Activated T-cell treated with anti-CD3 and anti-CD28 coated beads, Interleukin-2, amount 50 U/mL, for 1 hour (primary cell): ENCODE measurements at places on chromosomes 16 and 17.
A peak's percentile ranks its signal among the peaks of the same experiment; 100 is the strongest.

DNA sequence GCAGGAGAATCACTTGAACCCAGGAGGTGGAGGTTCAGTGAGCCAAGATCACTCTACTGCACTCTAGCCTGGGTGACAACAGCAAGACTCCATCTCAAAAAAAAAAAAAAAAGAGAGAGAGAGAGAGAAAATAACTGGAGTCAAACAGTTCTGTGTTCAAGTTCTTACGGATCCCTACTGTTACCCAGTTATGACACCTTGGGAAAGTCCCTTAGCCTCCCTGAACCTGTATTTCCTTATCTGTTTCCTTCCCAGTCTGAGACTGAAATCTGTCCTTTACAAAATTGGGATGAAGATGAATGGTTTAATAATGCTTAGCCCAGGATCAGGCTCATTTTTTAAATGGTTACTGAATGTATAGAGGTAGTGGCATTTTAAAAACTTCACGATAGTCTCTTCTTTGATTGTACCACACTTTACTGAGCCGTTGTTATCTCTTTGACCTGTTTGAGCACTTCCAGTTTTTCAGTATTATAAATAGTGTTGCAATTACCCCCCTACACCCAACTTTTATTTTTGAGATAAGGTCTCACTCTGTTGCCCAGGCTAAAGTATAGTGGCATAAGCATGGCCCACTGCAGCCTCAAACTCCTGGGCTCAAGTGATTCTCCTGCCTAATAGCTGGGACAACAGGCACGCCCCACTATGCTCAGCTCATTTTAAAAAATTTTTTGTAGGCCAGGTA, 17.1 kb downstream of the ZNF768 start:
- no peak for DNase-seq

DNA sequence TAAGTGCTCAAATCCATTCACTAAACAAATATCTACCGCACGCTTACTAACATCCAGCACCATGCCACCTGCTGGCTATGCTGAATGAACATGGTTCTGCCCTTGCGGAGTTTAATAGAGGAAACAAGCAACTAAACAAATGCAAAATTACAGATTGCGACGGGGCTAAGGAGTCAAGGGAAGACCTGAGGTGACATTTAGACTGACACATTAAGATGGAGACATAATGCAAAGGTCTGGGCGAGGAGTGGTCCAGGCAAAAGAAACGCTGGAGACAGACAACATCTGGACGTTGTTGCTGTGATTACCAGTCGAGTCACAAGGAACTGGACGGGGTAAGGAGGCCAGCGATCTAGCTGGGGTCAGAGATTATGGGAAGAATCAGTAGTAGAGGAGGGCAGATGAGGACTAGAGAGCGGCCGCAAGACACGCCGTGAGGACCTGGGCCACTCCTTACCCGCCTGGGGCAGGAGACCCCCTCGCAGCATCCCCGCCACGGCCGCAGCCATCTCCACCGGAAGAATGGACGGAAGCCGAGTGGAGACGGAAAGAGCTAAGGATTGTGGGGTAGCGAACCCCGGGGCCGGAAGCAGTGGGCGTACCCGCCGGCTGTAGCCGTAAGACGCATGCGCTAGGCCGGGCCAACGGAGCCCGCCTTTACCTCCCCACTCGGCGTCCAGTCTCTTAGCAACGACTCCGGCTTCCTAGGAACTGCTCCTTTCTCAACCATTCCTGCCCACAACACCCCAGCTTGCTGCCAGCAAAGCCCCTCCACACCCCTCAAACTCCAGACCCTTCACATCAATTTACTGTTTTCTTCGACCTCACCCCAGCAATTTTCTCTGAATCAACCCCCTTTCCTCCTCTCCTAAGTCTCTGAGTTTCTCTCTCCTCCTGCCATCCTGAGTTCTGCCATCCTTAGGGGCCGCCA, at the start of the genes LRRC46 and MRPL10:
Gene LRRC46, plus strand, starts transcription at position 668 of the 931 bp plus-strand sequence. CDS start 320 bp downstream, outside the sequence.
Gene MRPL10, minus strand, starts transcription at position 539 of the 931 bp plus-strand sequence. Its CDS starts 30 bp downstream, at position 509.
- DNase-seq, result peak; percentile 90

DNA sequence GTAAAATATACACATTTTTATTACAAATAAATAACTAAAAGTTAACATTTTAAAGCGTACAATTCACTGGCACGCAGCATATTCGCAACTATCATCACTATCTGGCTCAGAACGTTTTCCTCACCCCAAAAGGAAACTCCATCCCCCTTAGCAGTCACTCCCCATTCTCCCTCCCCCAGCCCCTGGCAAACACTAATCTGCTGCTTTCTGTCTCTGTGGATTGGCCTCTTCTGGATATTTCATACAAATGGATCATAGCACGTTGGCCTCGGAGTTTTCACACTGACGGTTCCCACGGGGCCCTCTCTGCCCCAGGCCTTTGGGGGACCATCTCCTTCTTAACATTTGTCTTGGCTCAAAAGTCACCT, 64.6 kb downstream of the RTN4RL1 start:
- no peak for DNase-seq

- DNase-seq, result no peak
These were observed 83.5 kb downstream of the VMP1 start for GRCh38 chr17:59790910-59791309.

DNA sequence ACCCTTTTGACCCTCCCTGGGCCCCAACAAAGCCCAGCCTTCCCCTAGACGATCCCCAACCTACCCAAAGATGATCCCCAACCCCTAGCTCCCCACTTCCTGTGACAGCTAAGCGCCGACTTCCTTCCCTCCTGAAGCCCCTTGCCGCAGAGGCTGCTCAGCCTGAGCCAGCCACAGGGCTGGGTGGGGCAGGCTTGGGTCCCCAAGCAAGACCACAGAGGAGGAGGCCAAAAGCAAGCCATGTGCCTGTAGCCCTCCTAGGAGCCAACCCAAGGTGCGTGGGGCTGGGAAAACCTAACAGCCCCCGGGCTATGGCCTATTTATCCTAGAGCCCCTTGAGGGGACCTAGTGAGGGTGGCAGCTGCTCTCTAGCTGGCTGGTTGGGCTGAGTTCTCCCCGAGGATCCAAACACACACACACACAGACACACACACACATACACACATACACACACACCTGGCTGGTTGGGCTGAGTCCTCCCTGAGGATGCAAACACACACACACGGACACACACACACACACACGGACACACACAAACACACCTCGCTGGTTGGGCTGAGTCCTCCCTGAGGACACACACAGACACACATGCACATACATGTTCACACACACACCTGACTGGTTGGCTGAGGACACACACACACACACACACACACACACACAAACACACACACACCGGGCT, 4.8 kb downstream of the ARRB2 start:
- peak; percentile 70 for DNase-seq

GRCh38 chr16:3578121-3578520, 918 bp upstream of the NLRC3 start:
- DNase-seq, result peak; percentile 48

DNA sequence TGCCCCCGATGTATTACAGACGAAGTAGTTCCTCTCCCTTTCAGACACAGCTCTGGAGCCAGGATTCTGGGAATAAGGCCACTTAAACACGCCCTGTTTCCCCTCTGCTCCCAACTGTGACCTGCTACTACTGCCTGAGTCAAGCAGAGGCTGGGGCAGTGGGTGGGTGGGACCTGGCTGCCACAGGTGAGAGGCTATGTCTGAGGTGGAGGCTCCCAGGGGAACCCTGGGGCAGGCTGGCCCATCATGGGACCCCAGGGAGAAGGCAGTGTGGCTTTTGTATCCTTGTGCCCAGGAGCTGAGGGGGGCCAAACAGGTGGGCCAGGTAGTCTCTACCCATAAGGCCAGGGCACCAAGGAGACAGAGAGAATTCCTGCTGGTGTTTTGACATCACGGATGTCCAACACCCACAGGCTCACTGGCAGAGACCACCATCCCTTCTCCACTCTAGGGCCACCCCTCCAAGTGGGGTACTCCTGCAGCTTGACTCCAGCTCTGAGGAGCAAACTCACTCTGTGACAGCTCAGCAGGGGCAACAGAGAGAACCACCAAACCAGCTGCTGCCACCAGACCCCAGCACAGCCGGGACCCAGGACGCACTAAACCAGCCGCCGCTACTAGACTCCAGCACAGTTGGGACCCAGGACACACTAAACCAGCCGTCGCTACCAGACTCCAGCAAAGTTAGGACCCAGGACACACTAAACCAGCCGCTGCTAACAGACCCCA, 105.3 kb upstream of the SMURF2 start:
- no peak for DNase-seq

DNA sequence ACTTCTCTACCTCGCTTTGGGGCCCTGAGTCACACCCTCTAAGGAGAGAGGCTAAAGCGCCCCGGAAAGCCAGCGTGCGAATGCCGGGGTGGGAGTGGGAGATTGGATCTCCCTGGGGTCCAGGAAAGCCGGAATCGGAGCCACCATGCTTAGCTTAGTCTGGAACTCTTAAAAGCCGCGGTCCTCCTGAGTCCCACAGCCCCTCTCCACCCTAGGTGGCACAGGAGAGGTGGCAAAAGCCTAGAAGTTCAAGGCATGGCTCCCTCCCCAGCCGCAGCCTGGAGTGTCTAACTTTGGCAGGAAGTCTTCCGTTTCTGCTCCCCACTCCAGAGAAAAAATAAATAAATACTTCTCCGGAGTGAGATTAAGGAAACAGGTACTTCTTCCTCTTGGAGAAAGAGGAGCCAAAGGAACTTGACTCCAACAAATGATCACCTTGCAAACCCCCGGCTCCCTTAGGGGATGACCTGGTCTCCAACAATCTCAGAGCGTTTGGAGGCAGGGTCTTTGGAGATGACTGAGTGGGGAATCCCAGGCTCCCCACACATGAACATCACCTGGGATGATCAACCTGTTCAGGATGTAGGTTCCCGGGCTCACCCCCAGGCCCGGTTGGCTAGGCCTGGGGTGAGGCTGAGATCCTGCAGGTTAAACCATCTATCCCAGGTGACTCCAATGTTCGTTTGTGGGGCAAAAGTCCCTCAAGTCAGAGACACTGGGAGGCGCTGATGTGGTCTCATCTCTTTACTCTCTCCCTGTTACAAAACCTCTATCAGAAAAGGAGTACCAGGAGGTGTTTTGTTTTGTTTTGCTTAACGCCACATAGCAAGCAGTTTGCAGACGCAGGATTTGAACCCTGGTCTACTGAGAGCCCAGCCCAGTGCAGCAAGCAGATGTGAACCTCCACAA, 2.9 kb downstream of the CIITA start:
- no peak for DNase-seq

GRCh38 chr16:63907251-63907650, 1214.6 kb downstream of the CDH11 start:
- no peak for DNase-seq

GRCh38 chr16:49625311-49626065, 230.4 kb downstream of the ZNF423 start:
- no peak for DNase-seq

DNA sequence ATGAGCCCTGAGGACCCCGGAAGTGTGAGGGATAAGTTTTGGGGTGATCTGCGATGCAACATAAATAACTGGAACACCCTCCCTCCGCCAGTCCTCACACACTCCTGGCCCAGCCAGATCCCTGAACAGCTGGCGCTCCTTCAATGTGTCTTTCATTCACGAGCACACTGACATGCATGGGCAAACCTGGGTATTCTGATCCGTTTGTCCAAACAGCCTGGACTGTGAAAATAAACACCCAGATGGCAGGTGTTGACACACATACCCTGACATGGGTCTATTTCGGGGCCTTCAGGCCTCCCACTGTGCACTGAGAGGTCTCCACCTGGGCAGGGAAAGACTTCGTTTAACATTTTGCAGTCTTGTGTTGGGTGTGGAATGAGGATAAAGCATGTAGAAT, 3.0 kb upstream of the CPNE2 start:
- DNase-seq, result no peak

- DNase-seq, result no peak
These were observed 84.0 kb downstream of the MSI2 start for GRCh38 chr17:57340160-57340981.

DNA sequence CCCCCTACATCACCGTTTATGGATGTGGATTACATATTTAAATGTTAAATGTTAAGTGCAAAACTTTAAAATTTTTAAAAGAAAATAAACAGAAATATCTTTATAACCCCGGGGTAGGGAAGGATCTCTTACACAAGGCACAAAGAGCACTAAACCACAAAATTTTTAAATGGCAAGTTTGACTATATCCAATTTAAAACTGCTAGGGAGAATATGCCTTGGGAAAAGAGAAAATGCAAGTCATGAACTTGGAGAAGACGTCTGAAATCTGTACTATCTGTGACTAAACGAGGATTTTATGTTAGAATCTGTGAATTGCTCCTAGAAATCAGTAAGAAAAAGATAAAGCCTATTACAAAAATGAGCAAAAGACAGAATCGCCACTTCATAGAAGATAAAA, 28.7 kb upstream of the SLFN13 start:
- DNase-seq, result no peak

- DNase-seq, result no peak
These were observed 19.2 kb downstream of the ADCY7 start for GRCh38 chr16:50285406-50286003.

- DNase-seq, result no peak
These were observed 28.5 kb upstream of the KDM8 start for GRCh38 chr16:27174798-27175197.

DNA sequence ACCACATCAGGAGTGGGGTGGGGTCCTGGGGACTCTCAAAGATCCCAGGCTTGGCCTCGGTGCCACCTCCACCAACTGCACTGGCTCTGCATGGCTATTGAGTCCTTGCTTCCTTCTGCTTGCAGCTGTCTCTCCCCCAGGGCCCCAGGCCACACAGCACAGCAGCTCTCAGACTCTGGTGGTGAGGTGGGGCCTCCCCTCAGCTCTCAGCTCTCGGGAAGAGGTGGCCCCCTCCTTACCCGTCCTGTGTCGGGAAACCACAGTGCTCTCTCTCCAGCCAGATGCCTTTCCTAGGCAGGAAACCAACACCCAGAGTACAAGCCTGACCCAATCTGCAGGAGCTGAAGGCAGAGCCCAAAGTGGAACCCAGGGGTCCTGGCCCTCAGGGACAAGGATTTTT, 18.5 kb downstream of the SRCIN1 start:
- DNase-seq, result no peak

DNA sequence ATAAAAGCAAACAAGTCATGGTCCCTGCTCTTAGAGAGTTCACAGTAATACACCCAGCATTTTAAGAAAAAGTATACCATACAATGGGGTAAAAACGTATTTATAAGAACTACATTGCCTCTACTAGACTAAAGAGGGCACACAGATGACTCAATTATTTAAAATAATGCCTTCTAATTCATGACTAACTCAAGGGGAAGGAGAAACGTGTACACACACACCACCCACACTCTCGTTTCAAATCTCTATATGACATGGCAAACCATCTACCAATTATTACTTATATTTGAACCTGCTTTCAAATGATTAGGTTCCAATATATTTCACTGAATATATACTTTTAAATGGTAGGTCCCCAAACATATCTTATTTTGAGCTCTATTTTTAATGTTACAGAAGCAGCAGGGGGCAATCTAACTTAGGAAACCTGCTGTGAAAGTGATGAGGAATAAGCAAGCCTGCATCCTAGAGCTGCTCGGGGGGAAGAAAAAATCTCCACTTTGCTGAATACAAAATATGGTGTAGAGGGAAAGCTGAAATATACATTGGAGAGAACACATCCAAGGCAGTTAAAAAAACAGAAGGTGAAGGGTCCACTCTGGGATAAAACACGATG, 232.4 kb upstream of the PSMD7 start:
- no peak for DNase-seq

- peak; percentile 59 for DNase-seq
These were observed 43.6 kb downstream of the SMG6 start for GRCh38 chr17:2259769-2260536.
